ENCODE measurements at places on chromosomes 1 and 21.

DNA sequence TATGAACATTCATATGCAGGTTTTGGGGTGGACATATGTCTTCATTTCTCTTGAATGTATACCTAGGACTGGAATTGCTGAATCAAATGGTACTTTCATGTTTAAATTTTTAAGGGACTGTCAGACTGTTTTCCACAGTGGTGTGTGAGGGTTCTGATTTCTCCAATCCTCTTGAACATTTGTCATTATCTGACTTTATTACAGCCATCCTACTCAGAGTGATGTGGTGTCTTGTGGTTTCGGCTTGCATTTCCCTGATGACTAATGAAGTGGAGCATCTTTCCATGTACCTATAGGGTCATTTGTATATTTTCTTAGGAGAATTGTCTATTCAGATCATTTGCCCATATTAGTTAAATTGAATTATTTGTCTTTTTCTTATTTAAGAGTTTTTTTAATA, 35.4 kb upstream of the ZNF281 start:
- DNase-seq, result no peak

GRCh38 chr1:184950227-184950626, 24.1 kb downstream of the NIBAN1 start:
- DNase-seq, result no peak

- DNase-seq, result no peak
Observed at GRCh38 chr21:16794950-16795349, 717.9 kb upstream of the CXADR start.

GRCh38 chr1:109269212-109269980, 13.5 kb downstream of the PSRC1 start:
- no peak for DNase-seq

DNA sequence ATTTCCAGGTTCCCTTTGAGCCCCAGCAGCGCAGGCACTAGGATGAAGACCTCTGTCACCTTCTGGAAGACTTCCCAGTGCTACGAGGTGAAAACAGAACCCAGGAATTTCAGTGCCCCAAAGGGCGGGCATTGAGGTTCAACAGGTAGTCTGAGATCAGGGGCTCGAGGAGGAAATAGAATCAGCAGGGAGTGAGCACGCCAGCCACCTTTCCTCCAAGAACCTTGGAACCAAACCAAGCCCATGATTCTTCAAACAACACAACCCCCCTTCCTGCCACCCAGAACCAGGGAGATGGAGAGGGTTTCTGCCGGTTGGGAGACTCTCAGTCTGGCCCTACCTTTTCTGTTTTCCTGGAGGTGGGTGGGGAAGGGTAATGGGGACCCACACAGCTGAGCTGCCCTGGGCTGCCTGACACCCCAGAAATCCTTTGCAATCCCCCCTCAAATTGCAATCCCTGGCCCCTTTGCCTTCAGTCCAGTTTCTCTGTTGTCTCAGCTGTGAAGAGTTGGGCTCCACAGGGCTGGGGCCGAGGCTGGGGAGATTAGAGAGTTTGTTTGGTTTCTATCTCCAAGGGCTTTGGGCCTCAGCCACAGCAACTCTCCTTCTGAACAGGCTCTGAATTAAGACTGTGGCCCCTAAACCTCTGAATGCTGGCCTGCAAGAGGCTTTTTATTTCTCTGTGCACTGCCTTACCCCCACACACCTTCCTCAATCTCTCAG, 11.9 kb downstream of the SLC41A1 start:
- DNase-seq, result no peak

DNA sequence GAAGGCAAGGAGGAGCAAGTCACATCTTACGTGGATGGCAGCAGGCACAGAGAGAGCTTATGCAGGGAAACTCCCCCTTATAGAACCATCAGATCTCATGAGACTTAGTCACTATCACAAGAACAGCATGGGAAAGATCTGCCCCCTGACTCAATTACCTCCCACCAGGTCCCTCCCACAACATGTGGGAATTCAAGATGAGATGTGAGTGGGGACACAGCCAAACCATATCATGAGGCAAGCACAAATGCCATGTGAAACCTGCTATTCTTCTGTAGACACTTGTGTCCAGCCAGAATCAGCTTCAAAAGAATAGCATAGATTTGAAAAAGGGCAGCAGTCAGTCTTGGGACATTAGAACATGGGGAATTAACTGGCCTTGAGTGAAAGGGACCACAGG, 32.2 kb upstream of the UBE2U start:
- DNase-seq, result no peak

DNA sequence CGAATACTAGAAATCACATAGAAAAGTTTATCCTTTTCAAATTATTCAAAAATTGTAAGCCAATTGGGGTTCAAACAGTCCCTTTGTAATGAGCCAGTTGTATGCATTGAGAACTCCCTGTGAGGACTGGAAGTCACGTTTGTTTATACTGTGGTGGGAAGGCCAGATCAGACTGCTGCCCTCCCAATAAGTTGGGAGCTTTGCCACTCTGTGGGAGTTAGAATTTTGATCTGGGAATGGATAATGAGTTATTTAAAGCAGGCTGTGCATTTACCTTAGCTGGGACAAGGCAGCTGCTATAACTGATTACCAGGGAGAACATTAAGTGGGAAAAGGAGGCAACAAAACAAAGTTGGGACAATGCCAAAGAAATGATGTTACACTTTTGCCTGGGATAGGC, 178.8 kb downstream of the SDCCAG8 start:
- DNase-seq, result no peak

GRCh38 chr21:38505654-38506523, 7.6 kb upstream of the ERG start:
- peak; percentile 61 for DNase-seq

Measured in NCI-H1105 treated with DMSO at 0.1 percent for 48 hours (cell line).